Natural killer cell treated with Interleukin-12 subunit alpha and Interleukin-12 subunit beta and Interleukin-15 and Interleukin-18, amount 100 ng/mL, for 72 hours (primary cell): ENCODE measurements at places on chromosomes 6 and 20. TPM values are rescaled to one million over a fixed set of nuclear protein-coding genes. Genes with fewer than 3 reads are reported as not detected.

DNA sequence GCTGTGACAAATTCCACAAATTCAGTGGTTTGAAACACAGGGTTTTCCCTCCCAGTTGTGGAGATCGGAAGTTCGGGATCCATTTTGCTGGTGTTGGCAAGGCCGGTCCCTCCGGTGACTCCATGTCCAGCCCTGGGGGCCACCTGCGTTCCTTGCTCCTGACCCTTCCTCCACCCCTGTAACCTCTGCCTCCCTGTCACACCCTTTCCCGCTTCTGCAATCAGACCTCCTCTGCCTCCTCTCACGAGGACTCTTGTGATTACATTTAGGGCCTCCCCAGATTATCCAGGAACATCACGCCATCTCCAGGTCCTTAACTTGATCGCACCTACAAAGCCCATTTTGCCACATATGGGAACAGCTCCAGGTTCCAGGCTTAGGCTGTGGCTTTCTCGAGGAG lies 12.5 kb downstream of the RPS6KA2 start:
- no peak overlapping the region for H3K4me3 ChIP-seq
- no peaks in the 10 kb centered on the region for H3K36me3 ChIP-seq
- H3K27me3 ChIP-seq: no peaks in the 10 kb centered on the region
- H3K4me1 ChIP-seq: no peaks in the 10 kb centered on the region

GRCh38 chr6:110034667-110035036 lies 56.5 kb downstream of the GPR6 start:
- DNase-seq: no peak
- no peaks in the 10 kb centered on the region for H3K36me3 ChIP-seq
- no peak overlapping the region for H3K27ac ChIP-seq
- H3K27me3 ChIP-seq: no peaks in the 10 kb centered on the region
- H3K4me3 ChIP-seq: no peak overlapping the region

DNA sequence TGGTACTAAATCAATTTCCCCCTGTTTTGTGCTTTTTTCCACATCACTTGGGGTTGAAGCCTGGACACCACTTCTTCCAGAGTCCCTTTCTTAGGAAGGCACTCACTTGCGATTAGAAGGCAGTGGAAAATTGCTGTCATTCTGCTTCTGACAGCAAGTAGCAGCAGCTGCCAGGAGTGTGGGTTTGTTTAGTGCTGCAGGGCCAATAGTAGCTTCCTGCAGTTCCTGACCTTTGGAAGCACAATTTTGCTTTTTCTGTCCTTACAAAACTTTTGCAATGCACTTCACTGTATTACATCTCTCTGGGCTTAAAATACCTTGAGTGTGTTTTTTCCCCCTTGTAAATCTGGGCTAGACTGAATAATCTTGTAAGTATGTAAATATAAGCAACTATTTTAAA lies 12.5 kb upstream of the HLA-DRA start:
- no peaks in the 10 kb centered on the region for H3K36me3 ChIP-seq
- H3K4me3 ChIP-seq: no peak overlapping the region
- no peak for DNase-seq
- no peak overlapping the region for H3K27ac ChIP-seq
- H3K27me3 ChIP-seq: peaks cover 7% of the 10 kb centered on the region

GRCh38 chr6:111770263-111771093 lies 102.8 kb downstream of the FYN start:
- no peaks in the 10 kb centered on the region for H3K27me3 ChIP-seq
- no peak for DNase-seq
- peak overlapping the region; percentile 99 for H3K27ac ChIP-seq
- peak overlapping the region; percentile 90 for H3K4me3 ChIP-seq
- H3K4me1 ChIP-seq: peaks cover 87% of the 10 kb centered on the region
- H3K36me3 ChIP-seq: peaks cover 14% of the 10 kb centered on the region

GRCh38 chr20:61262036-61262435 lies 10.0 kb downstream of the CDH4 start:
- DNase-seq: no peak
- H3K36me3 ChIP-seq: no peaks in the 10 kb centered on the region
- no peak overlapping the region for H3K4me3 ChIP-seq
- no peaks in the 10 kb centered on the region for H3K4me1 ChIP-seq
- peaks cover 32% of the 10 kb centered on the region for H3K27me3 ChIP-seq
- no peak overlapping the region for H3K27ac ChIP-seq

DNA sequence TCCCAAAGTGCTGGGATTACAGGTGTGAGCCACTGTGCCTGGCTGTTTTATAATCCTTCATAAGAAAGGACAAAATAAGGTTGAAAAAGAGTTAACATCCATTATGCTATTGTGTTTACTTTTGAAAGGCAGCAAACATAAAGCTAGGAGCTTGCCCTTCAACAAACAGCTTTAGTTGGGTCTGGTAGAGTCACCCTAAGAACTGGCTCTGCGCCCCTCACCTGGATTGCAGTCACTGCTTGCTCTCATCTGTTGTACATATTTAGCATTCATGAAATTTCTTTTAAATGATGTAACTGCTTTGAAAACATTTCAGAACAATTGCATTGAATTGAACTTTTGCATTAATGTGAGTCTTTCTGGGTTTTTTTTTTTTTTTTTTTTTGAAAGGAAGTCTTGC lies 38.9 kb downstream of the JARID2 start:
- no peak overlapping the region for H3K4me3 ChIP-seq
- no peaks in the 10 kb centered on the region for H3K36me3 ChIP-seq
- peaks cover 51% of the 10 kb centered on the region for H3K4me1 ChIP-seq
- no peaks in the 10 kb centered on the region for H3K27me3 ChIP-seq
- DNase-seq: no peak

- peak; percentile 26 for DNase-seq
- peaks cover 6% of the 10 kb centered on the region for H3K27me3 ChIP-seq
- no peak overlapping the region for H3K27ac ChIP-seq
- H3K4me3 ChIP-seq: no peak overlapping the region
Measured at GRCh38 chr20:59320854-59321647, 20.6 kb downstream of the EDN3 start.

DNA sequence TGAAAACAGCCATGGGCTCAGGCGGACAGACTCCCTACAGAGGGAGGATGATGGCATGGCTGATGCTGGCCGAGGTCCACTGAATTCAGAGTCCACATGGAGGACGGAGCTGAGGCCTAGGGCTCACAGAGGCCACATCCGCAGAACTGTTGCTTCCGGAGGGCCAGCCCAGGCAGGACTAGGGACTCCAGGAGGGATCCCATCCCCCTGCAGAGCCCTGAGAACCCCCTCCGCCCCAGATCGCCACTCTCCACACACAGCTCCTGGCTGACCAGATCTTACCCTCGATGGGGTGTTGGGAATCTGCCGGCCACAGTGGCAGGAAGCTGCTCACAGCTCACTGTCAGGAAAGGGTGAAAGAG lies 399.2 kb downstream of the TAF4 start:
- H3K36me3 ChIP-seq: no peaks in the 10 kb centered on the region
- no peaks in the 10 kb centered on the region for H3K4me1 ChIP-seq
- DNase-seq: no peak
- H3K27me3 ChIP-seq: no peaks in the 10 kb centered on the region
- no peak overlapping the region for H3K27ac ChIP-seq

DNA sequence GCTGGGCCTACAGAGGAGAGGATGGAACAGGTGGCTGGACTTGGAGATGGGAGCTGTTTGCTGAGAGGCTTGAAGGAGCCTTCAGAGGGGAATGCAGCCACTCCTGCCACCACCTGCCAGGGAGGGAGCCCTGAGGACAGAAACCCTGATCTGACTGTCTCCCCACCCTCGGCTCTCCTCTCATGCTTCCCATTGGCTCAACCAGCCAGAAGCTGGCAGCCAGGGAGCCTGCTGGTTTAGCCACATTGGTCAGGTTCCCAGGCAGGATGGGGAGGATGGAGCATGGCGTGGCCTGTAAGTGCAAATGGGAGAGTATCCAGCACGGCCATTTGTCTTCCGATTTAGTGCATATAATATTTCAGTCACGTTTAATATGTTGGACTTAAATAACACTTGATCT lies 12.8 kb downstream of the TREM1 start:
- no peak overlapping the region for H3K4me3 ChIP-seq
- no peaks in the 10 kb centered on the region for H3K36me3 ChIP-seq
- no peaks in the 10 kb centered on the region for H3K27me3 ChIP-seq
- no peak for DNase-seq
- H3K4me1 ChIP-seq: peaks cover 30% of the 10 kb centered on the region
- H3K27ac ChIP-seq: no peak overlapping the region

- DNase-seq: no peak
- H3K36me3 ChIP-seq: no peaks in the 10 kb centered on the region
- no peak overlapping the region for H3K4me3 ChIP-seq
- H3K27ac ChIP-seq: no peak overlapping the region
Measured at GRCh38 chr20:19816386-19816785, 58.3 kb downstream of the RIN2 start.

DNA sequence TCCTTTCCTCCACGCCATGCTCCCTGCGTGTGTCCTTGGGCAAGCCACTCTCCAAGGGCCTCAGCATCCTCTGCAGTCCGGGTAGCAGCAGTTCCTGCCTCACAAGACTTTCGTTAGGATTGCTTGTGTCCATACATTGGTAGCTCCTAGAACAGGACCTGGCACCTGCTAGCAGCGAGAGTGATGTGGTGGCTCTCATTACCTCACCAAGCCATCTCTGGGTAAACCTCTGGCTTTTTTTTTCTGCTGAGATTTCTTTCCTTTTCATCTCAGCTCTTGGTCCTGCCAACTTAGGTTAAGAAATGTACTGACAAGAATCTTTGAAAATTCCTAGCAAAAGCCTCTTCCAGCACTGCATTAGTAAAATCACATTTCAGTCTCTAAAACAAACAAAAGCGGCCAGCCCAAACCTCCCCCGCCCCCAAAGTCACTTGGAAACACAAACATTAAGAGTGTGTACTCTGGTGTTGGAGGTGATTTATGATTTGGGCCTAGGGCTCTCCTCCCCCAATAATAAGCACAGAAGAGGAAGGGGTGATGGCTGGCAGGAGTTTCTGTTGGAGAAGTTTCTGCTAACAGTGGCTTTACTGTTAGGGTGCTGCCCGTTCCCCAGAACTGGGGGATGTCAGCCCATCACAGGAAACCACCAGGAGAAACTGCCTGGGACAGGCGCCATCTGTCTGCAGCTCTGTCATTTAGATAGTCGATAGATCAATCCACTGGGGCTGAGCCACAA lies 199.2 kb downstream of the CD83 start:
- no peak overlapping the region for H3K4me3 ChIP-seq
- H3K27ac ChIP-seq: no peak overlapping the region
- H3K36me3 ChIP-seq: no peaks in the 10 kb centered on the region
- no peaks in the 10 kb centered on the region for H3K27me3 ChIP-seq

GRCh38 chr20:1154691-1155090 lies 30.1 kb downstream of the TMEM74B start:
- H3K27ac ChIP-seq: no peak overlapping the region
- peaks cover 10% of the 10 kb centered on the region for H3K4me1 ChIP-seq
- no peaks in the 10 kb centered on the region for H3K27me3 ChIP-seq
- no peak for DNase-seq
- peaks cover 33% of the 10 kb centered on the region for H3K36me3 ChIP-seq
- H3K4me3 ChIP-seq: no peak overlapping the region

GRCh38 chr6:53714395-53714794 lies 48.8 kb upstream of the KLHL31 start:
- peaks cover 5% of the 10 kb centered on the region for H3K4me1 ChIP-seq
- H3K27me3 ChIP-seq: peaks cover 23% of the 10 kb centered on the region
- H3K4me3 ChIP-seq: no peak overlapping the region

DNA sequence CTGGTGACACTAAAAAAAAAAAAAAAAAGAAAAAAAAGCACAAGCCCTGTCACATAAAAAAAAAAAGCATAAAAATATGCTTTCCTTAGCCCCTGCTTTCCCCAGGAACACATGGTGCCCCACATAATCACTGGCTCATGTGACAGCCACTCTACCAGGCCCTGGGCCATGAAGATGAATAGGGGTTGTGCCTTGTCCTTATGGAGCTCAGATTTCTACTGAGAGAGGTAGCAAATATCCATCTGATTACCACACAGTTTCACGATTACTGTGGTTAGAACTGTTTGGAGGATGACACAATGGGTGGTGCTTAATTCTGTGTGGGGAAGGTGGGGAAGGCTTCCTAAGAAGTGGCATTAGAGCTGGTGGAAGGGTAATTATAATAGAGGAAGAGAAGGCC lies 9.3 kb downstream of the RAET1E start:
- no peaks in the 10 kb centered on the region for H3K36me3 ChIP-seq
- H3K4me3 ChIP-seq: no peak overlapping the region
- peaks cover 29% of the 10 kb centered on the region for H3K27me3 ChIP-seq
- no peak overlapping the region for H3K27ac ChIP-seq
- H3K4me1 ChIP-seq: no peaks in the 10 kb centered on the region
- DNase-seq: no peak

GRCh38 chr6:167572841-167573271 lies 248.0 kb downstream of the TTLL2 start:
- no peaks in the 10 kb centered on the region for H3K27me3 ChIP-seq
- no peaks in the 10 kb centered on the region for H3K4me1 ChIP-seq
- DNase-seq: no peak
- no peaks in the 10 kb centered on the region for H3K36me3 ChIP-seq
- H3K27ac ChIP-seq: no peak overlapping the region

DNA sequence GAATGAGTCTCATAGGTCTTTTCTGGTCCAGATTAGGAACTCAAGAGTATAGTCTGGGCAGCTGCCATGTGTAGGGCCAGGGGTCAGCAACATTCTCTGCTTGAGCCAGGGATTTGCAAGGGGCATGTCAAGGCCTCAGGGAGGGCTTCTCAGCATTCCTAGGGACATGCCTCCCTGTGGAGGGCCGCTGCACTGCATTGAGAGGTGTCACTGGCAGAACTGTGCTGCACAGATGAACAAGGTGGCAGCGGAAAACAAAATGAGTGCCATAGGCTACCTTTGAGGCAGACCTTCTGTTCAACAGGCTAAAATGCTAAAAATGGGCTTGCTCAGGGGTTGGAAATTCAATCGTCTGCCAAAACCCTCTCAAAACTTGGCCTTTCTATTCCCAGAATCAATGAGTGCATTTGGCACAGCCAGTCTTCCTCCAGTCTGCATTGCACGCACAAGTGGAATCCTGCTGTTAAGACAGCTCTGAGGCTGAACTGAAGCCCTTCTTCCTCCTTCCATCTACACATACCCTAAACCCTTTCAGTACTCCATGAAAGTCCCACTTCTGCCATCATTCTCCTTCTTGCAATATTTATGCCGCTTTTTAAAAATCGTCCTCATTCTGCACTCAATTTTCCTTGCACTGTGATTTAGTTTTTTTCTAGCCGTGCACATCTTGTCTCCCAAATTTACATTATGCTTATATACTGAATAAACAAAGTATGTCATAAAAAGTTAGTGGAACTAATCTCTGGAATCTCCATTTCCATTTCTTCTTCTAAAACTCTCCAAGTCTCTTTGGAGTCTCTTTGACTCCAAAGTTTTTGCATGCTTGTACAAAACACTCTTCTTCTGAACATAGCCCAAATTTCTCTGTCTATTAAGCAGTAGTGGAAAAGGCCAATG lies 51.7 kb downstream of the SLC26A8 start:
- no peak overlapping the region for H3K27ac ChIP-seq
- no peaks in the 10 kb centered on the region for H3K36me3 ChIP-seq
- DNase-seq: no peak
- no peaks in the 10 kb centered on the region for H3K27me3 ChIP-seq

Gene KIFC1
- 52.9 TPM for total RNA-seq

Gene RAB22A
- 12.2 TPM for total RNA-seq

Gene MYLK2
- total RNA-seq: 1.8 TPM

Gene KCNK5
- total RNA-seq: 2.1 TPM

Gene TFAP2A
- total RNA-seq: 0.07 TPM

Gene TRIM26
- total RNA-seq: 92.0 TPM

Gene MOCS1
- 2.0 TPM for total RNA-seq

Gene IL20RA
- total RNA-seq: not detected

Gene SULF2
- not detected for total RNA-seq

Gene TTK
- 16.4 TPM for total RNA-seq
